ENCODE measurements at places on chromosomes 11 and 22. TPM values are rescaled to one million over a fixed set of nuclear protein-coding genes. Genes with fewer than 3 reads are reported as not detected.

Gene SLC6A5
- total RNA-seq, result not detected

Gene P2RX3
- total RNA-seq, result 0.29 TPM

Gene SMC1B
- not detected for total RNA-seq

Gene PCNX3
- 37.1 TPM for total RNA-seq

Gene HIRA
- total RNA-seq, result 22.9 TPM

Gene SCGB2A2
- total RNA-seq, result not detected

Gene SCGB1C1
- not detected for total RNA-seq

Gene BATF2
- 0.80 TPM for total RNA-seq

Gene SSH3
- total RNA-seq, result 30.3 TPM

Gene SHISA8
- total RNA-seq, result 0.31 TPM

Gene ADSL
- 98.4 TPM for total RNA-seq

Gene TRIOBP
- 33.8 TPM for total RNA-seq

Gene ANO5
- total RNA-seq, result 1.9 TPM

Gene RNF26
- 36.7 TPM for total RNA-seq

Gene RGL4
- total RNA-seq, result not detected

Gene POTEH
- not detected for total RNA-seq

Gene SLC5A1
- total RNA-seq, result not detected

Gene OR52N4
- not detected for total RNA-seq

Gene CHRM1
- total RNA-seq, result 0.08 TPM

Gene GTSE1
- 31.7 TPM for total RNA-seq

Gene FZD4
- total RNA-seq, result 1.2 TPM

Gene HORMAD2
- total RNA-seq, result not detected

Gene TRPM5
- total RNA-seq, result not detected

Gene ZP1
- total RNA-seq, result 0.22 TPM

Gene CCDC89
- total RNA-seq, result not detected

Gene MRGPRE
- total RNA-seq, result not detected

Gene APOA4
- total RNA-seq, result not detected

Gene SPTBN2
- total RNA-seq, result 8.7 TPM

Gene PIWIL4
- total RNA-seq, result 0.40 TPM

Gene DRD2
- not detected for total RNA-seq

Gene ESAM
- 13.1 TPM for total RNA-seq

Gene LRRN4CL
- 0.24 TPM for total RNA-seq

Gene MMP13
- not detected for total RNA-seq

Gene DDTL
- total RNA-seq, result 1.9 TPM

Gene HBG1
- total RNA-seq, result not detected

Gene MACROD1
- total RNA-seq, result 13.6 TPM

Gene NPTXR
- total RNA-seq, result 8.7 TPM
